ENCODE measurements at places on chromosomes 16 and 17.

DNA sequence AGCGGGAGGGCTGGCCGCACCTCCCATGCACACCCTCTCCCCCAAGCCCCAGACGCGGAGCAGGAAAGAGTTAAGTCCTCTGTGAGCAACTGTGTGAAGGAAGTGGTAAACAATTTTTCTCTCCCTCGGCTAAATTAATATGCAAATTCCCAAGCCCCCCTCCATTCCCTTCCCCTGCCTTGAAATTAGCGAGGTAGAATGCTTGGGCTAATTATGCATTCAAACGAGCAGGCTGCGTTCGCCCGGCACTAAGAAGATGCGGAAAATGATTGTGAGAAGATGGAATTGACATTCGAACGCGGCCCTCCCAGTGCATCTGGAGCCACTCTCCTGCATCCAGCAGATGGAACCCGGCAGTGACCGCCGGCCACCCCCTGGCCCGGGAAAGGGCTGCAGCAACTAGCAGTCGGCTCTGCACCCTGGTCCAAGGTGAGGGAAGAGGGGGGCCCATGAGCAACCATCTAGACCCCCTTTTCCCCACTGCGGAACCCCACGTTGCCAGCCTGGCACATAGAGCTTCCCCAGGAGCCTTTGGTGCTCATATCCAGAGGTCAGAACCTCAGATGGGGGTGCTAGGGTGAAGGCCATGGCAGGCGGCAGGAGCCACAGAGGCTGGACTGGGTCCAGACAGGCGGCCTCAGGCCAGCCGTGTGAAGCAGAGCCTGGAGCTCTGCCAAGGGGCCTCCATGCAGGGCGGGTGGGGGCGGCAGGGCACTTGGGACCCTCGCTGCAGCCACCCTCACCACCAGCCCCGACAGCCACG is 49.1 kb upstream of the ACSF3 start:
- DNase-seq, result no peak
- H3K27me3 ChIP-seq, result no peaks in the 10 kb centered on the region
- no peaks in the 10 kb centered on the region for H3K4me1 ChIP-seq
- no peak overlapping the region for H3K4me3 ChIP-seq

DNA sequence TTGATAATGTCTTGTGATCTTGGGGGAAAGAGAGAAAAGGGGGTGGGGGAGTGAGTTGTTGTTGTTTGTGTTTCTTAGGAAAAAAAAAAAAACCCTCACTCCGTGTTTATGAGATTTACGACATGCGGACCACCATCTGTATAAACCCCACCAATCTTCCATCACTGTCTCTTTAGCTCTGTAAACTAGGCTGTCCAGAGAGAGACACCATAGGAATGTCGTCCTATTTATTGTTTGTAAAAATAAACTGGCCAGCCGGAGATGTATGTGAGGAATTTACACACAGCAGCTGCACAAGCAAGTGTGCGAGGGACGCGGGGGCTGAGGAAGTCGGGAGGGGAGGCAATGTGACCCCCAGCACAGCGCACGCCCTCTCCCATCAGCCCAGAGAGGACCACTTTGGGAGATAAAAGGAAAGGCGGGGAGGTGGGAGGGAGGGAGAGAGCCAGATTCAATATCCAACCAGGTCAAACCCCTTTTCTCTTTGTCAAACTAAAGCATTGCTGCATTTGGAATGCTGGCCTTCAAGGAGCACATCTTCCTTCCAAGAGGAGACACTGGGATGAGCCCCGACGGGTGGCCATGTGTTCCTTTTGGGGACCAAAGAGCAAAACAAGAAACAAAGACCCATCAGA is 136.2 kb upstream of the SALL1 start:
- no peak for DNase-seq
- no peaks in the 10 kb centered on the region for H3K36me3 ChIP-seq
- H3K27ac ChIP-seq, result no peak overlapping the region
- H3K27me3 ChIP-seq, result no peaks in the 10 kb centered on the region

DNA sequence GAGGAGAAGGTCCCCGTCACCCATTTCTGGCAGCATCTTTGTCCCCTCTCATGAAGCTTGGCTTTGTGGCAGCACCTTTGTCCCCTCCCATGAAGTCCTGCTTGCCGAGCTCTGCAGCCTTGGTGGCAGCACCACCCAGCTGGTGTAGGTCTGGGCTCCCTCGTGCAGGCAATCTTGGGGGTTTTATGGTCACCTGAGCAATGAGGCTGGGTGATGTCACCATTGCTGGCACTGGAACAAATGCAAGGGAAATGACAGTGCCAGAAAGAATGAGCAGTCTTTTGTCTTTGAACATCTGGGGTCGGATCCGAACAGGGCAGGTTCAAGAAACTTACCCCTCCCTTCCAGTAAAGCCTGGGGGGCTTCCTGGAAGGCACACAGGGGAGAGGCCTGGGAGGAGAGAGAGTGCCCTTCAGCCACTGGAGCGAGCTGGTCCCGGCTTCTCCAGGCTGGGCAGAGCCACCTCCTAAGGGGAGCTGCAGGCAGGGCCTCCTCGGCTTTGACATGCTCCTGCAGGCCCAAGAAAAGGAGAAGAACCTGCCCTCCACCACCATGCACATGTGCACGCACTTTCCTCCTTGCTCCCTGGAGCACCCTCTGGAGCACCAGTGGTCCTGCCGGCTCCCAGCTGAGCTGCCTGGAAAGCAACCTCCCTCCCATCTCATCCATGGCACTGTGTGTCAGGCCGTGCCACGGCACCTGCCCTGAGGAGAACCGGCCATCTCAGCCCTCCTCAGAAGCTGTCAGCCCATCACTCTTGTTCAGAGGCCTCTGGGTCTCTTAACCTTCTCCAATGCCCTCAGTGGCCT is 16.0 kb downstream of the BTBD17 start:
- H3K27me3 ChIP-seq, result peaks cover 6% of the 10 kb centered on the region
- no peaks in the 10 kb centered on the region for H3K4me1 ChIP-seq
- DNase-seq, result no peak
- no peaks in the 10 kb centered on the region for H3K36me3 ChIP-seq

DNA sequence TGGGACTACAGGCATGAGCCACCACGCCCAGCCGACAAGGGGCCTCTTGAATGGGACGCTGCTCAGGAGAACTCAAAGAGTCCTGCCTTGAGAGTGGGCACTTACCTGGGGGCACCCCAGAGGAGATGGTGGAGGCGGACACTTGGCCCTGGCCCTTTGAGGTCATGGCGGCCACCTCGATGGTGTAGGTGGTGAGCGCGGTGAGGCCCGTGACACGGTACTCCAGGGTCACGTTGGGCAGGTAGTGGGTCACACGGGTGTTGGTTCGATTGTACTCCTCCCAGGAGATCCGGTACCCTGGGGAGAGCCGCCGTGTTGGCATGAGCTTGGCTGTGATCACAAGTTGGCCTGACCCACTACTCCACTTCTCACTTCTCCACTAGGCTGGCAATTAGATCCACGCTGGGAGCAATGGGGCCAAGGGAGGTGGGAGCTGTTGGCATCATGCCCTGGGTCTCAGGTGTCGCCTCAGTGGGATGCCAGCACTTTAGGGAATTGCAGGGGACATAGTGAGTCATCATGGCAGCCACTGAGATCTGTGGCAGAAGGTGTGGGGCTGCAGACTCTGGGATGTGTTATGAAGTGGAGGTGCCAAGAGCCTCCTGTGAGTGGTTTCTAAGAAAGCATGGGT is 89.2 kb upstream of the CDC42EP4 start:
- no peaks in the 10 kb centered on the region for H3K27me3 ChIP-seq
- no peak overlapping the region for H3K27ac ChIP-seq
- no peak overlapping the region for H3K4me3 ChIP-seq
- no peak for DNase-seq
- H3K36me3 ChIP-seq, result no peaks in the 10 kb centered on the region

GRCh38 chr17:40462343-40463121 is 19.3 kb downstream of the IGFBP4 start:
- no peak for DNase-seq
- H3K36me3 ChIP-seq, result peaks cover 2% of the 10 kb centered on the region
- no peaks in the 10 kb centered on the region for H3K4me1 ChIP-seq
- no peak overlapping the region for H3K4me3 ChIP-seq

DNA sequence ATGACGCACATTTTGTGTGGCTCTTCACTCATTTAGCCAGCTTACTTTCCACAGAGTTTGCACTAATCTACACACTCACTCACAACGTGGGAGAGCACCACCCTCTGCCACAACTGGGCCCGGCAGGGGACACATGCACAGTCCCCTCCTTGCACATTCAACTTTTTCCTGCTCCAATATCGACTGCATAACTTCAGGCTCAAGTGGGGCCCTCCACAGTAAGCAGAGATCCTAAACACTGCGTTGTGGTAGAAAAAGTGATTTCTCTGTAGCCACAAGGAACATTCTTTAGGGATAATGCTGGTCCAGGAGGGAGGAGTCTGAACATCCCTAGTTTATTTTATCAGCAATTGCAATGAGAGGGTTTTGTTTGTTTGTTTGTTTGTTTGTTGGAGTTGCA is 40.0 kb downstream of the MRPS23 start:
- H3K27ac ChIP-seq, result no peak overlapping the region
- H3K36me3 ChIP-seq, result no peaks in the 10 kb centered on the region
- DNase-seq, result no peak
- peaks cover 50% of the 10 kb centered on the region for H3K27me3 ChIP-seq

GRCh38 chr16:53884748-53885147 is 180.8 kb downstream of the FTO start:
- peaks cover 44% of the 10 kb centered on the region for H3K36me3 ChIP-seq
- H3K27ac ChIP-seq, result no peak overlapping the region
- H3K27me3 ChIP-seq, result no peaks in the 10 kb centered on the region
- no peak for DNase-seq
- no peak overlapping the region for H3K4me3 ChIP-seq

DNA sequence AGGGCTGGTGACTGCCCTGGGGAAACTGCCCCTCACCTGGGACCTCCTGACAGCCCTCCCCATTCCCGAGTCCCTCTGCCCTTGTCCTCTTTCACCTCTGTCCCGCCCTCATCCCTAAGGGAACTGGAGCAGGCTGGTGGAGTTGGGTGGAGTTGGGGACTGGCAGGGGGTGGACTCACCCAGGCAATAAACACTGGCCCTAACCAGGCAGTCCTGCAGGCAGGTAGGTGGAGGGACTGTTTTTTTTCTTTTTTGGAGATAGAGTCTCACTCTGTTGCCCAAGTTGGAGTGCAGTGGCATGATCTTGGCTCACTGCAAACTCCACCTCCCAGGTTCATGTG is 11.7 kb downstream of the GCGR start:
- no peaks in the 10 kb centered on the region for H3K4me1 ChIP-seq
- no peak overlapping the region for H3K4me3 ChIP-seq
- peaks cover 8% of the 10 kb centered on the region for H3K27me3 ChIP-seq
- no peak overlapping the region for H3K27ac ChIP-seq
- no peaks in the 10 kb centered on the region for H3K36me3 ChIP-seq
- no peak for DNase-seq

GRCh38 chr16:64459821-64460220 is 662.0 kb downstream of the CDH11 start:
- H3K4me3 ChIP-seq, result no peak overlapping the region
- H3K4me1 ChIP-seq, result no peaks in the 10 kb centered on the region
- H3K27ac ChIP-seq, result no peak overlapping the region
- no peak for DNase-seq

GRCh38 chr17:79072544-79072943 is 2.1 kb upstream of the ENGASE start:
- peaks cover 14% of the 10 kb centered on the region for H3K4me1 ChIP-seq
- no peak for DNase-seq
- H3K27me3 ChIP-seq, result no peaks in the 10 kb centered on the region
- H3K36me3 ChIP-seq, result no peaks in the 10 kb centered on the region
- no peak overlapping the region for H3K27ac ChIP-seq
- no peak overlapping the region for H3K4me3 ChIP-seq

DNA sequence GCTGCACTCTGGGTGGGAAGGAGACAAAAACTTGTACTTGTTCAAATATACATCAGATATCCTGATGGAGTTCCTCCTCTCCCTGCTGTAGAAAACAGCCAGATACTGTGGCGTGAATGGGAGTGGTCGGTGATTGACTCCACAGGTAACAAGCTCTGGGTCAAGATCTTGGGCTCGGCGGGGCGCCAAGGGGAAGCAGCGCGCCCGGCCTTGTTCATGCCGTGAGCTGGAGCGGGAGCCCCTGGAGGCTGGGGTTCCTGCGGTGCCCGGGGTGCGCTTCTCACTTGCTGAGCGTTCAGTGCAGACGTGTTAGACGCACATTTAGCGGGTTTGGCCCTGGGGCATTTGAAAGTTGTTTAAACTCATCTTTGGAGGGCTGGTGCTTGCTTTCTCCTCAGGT is 44.4 kb downstream of the BANP start:
- H3K4me3 ChIP-seq, result no peak overlapping the region
- H3K4me1 ChIP-seq, result no peaks in the 10 kb centered on the region
- H3K36me3 ChIP-seq, result peaks cover 11% of the 10 kb centered on the region
- H3K27ac ChIP-seq, result no peak overlapping the region
- DNase-seq, result peak; percentile 2

GRCh38 chr16:11474617-11475291 is 112.0 kb downstream of the LITAF start:
- H3K27ac ChIP-seq, result no peak overlapping the region
- no peak for DNase-seq
- no peaks in the 10 kb centered on the region for H3K36me3 ChIP-seq
- H3K4me3 ChIP-seq, result no peak overlapping the region
- no peaks in the 10 kb centered on the region for H3K27me3 ChIP-seq

- no peaks in the 10 kb centered on the region for H3K27me3 ChIP-seq
- peaks cover 59% of the 10 kb centered on the region for H3K4me1 ChIP-seq
- peak; percentile 59 for DNase-seq
Observed at GRCh38 chr16:3461151-3461550, 17.7 kb downstream of the NAA60 start.

GRCh38 chr16:22337849-22338635 is 36.4 kb downstream of the CDR2 start:
- peaks cover 77% of the 10 kb centered on the region for H3K36me3 ChIP-seq
- DNase-seq, result no peak
- no peak overlapping the region for H3K4me3 ChIP-seq
- H3K27ac ChIP-seq, result peak overlapping the region; percentile 47
- peaks cover 30% of the 10 kb centered on the region for H3K4me1 ChIP-seq

DNA sequence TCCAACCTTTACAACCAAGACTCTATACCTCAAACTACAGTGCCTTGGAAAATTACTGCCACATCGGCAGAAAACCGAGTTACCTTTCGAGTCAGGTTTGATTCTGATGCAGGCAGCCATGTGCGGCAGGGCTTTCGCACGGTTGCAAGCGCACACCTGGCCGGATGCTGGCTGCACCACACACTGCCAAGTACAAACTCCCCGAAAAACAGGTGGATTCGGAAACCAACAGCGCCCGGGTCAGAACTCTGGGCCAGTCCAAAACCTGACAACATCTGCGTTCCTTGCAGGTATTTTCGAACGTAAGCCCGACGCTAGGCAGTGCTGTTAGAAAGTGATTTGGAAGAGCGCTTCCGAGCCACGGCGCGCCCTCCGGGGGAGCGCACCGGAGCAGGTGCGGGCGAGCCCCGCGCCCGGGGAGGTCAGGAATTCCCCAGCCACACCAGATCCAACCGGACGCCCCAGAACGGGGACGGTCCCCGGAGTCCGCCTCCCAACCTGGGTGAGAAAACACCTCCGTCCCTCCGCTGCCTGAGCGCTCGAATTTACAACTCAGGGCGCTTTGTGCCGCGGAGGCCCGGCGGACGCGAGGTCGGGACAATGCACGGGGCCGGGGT is 1.2 kb downstream of the USP7 start:
- DNase-seq, result peak; percentile 78
- peak overlapping the region; percentile 95 for H3K4me3 ChIP-seq
- peak overlapping the region; percentile 94 for H3K27ac ChIP-seq

- H3K4me3 ChIP-seq, result no peak overlapping the region
- DNase-seq, result no peak
- peaks cover 9% of the 10 kb centered on the region for H3K36me3 ChIP-seq
- no peaks in the 10 kb centered on the region for H3K4me1 ChIP-seq
- no peak overlapping the region for H3K27ac ChIP-seq
- no peaks in the 10 kb centered on the region for H3K27me3 ChIP-seq
Observed at GRCh38 chr17:83006515-83007455, 72.6 kb upstream of the METRNL start.

- DNase-seq, result no peak
- no peaks in the 10 kb centered on the region for H3K4me1 ChIP-seq
- no peaks in the 10 kb centered on the region for H3K36me3 ChIP-seq
- no peak overlapping the region for H3K27ac ChIP-seq
Observed at GRCh38 chr16:77443357-77444146, 8.7 kb upstream of the ADAMTS18 start.
